ENCODE measurements at places on chromosomes 3 and 15. TPM values are rescaled to one million over a fixed set of nuclear protein-coding genes. Genes with fewer than 3 reads are reported as not detected.

The GOLGA8M gene
- 0.10 TPM for total RNA-seq

The ATP2B2 gene
- not detected for total RNA-seq

The GRM7 gene
- not detected for total RNA-seq

The FETUB gene
- total RNA-seq, result 0.26 TPM

The PP2D1 gene
- not detected for total RNA-seq

The SLC15A2 gene
- 0.08 TPM for total RNA-seq

The CCDC80 gene
- 74.9 TPM for total RNA-seq

The APOD gene
- 0.82 TPM for total RNA-seq

The RETNLB gene
- not detected for total RNA-seq

The KIF9 gene
- 22.4 TPM for total RNA-seq

The HES1 gene
- 16.2 TPM for total RNA-seq

The GASK1A gene
- not detected for total RNA-seq

The FBXO40 gene
- total RNA-seq, result not detected

The APH1B gene
- total RNA-seq, result 20.2 TPM

The GRK7 gene
- total RNA-seq, result not detected

The ROPN1B gene
- not detected for total RNA-seq

The WNT5A gene
- 0.87 TPM for total RNA-seq

The GNAI2 gene
- 43.3 TPM for total RNA-seq

The EFCAB12 gene
- 0.82 TPM for total RNA-seq

The FRMD5 gene
- total RNA-seq, result 4.6 TPM

The TMEM202 gene
- not detected for total RNA-seq

The SQOR gene
- total RNA-seq, result 76.1 TPM

The BUB1B gene
- total RNA-seq, result 25.2 TPM

The MYNN gene
- total RNA-seq, result 9.8 TPM

The GOLGA6D gene
- total RNA-seq, result 0.12 TPM

The FSIP1 gene
- 0.51 TPM for total RNA-seq

The P3H2 gene
- 29.4 TPM for total RNA-seq

The ITIH1 gene
- not detected for total RNA-seq

The DNAH1 gene
- 0.99 TPM for total RNA-seq

The ADAMTSL3 gene
- 0.25 TPM for total RNA-seq

The HDAC11 gene
- total RNA-seq, result 8.4 TPM

The GOLGA8T gene
- 1.3 TPM for total RNA-seq

The CD200 gene
- total RNA-seq, result not detected

The GABRG3 gene
- 0.31 TPM for total RNA-seq

The KIF15 gene
- 12.3 TPM for total RNA-seq

The IL5RA gene
- total RNA-seq, result not detected

The CHRNB4 gene
- total RNA-seq, result 0.77 TPM

The GCHFR gene
- total RNA-seq, result 6.7 TPM

The SERPINI2 gene
- total RNA-seq, result not detected

The SCG3 gene
- total RNA-seq, result not detected

The PFN2 gene
- total RNA-seq, result 185 TPM

The GOLGA6B gene
- total RNA-seq, result not detected

The MME gene
- not detected for total RNA-seq

The CD80 gene
- not detected for total RNA-seq

The KLHL24 gene
- total RNA-seq, result 5.1 TPM

The NMNAT3 gene
- total RNA-seq, result 2.4 TPM

The THAP10 gene
- total RNA-seq, result 4.8 TPM

The CFAP100 gene
- total RNA-seq, result not detected

The BCHE gene
- total RNA-seq, result 1.2 TPM

The PDCD6IP gene
- total RNA-seq, result 173 TPM

The TOP2B gene
- total RNA-seq, result 47.1 TPM

The MAP6D1 gene
- total RNA-seq, result 5.7 TPM

The ITGB5 gene
- 422 TPM for total RNA-seq

The AP2M1 gene
- 305 TPM for total RNA-seq

The BCL2A1 gene
- 18.7 TPM for total RNA-seq

The C3orf20 gene
- total RNA-seq, result 0.03 TPM

The ZMYND10 gene
- 1.1 TPM for total RNA-seq

The LIPC gene
- total RNA-seq, result not detected

Measured in A549 treated with RU486 at 1 μM for 4 hours (cell line).